CD4-positive, alpha-beta T cell treated with Interleukin-12 subunit alpha and Interleukin-12 subunit beta, for 1 hour (primary cell): ENCODE measurements at places on chromosomes 13 and 19.

GRCh38 chr13:112057736-112058518 lies 9.0 kb upstream of the SOX1 start:
- no peak for DNase-seq

DNA sequence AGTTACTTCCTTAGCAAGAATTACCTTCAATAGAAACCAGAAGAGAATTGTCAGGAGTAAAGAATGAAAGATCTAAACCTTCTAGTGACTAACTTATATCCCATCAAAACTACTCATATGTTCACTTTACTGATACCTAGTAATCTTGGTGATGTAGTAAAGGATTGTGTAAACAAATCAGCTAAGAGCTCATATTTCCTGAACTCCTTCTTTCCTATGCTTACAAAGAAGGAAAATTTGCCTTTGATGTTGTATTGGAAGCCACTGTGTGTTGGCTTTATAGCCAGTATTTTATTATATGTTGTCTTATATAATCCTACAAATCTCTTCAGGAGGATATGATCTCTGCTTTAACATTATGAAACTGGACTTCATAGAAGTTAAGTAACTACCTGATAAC lies 671.0 kb downstream of the PCDH9 start:
- no peak for DNase-seq

- no peak for DNase-seq
Measured at GRCh38 chr13:112447761-112448603, 71.8 kb downstream of the SPACA7 start.

DNA sequence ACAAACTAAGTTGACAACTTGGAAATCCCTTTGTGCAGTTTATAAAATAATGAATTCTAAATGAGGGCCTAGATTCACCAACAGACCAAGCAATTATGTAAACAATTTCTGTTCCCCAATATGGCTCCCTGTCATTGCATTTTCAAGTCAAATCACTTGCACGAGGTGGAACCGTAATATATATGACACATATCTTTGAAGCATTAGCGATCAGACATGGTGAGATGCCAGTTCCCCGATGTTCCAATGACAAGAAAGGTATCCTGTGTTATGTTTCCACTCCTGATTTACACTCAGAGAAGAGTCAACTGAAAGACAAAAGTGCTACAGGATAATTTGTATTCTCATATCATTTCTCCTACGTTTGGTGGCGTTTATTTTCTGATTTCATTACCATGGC lies 108.5 kb upstream of the TDRD3 start:
- no peak for DNase-seq

DNA sequence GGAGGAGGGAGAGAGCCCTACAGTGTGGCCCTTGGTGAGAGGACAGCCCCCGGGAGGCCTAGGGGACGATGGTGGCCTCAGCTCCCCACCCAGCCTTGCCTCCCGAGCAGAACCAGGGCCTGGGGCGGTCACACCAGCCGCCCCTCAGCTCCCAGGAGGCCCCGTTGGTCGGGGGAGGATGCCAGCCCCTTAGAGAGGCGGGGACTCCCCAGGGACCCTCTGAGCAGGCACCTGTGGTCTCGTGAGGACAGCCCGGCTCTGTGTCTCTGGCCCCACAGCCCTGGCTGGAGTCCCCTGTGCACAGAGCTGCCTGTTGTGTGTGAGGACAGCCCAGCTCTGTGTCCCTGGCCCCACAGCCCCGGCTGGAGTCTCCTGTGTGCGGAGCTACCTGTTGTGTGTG lies 158.8 kb downstream of the KDM4B start:
- no peak for DNase-seq

DNA sequence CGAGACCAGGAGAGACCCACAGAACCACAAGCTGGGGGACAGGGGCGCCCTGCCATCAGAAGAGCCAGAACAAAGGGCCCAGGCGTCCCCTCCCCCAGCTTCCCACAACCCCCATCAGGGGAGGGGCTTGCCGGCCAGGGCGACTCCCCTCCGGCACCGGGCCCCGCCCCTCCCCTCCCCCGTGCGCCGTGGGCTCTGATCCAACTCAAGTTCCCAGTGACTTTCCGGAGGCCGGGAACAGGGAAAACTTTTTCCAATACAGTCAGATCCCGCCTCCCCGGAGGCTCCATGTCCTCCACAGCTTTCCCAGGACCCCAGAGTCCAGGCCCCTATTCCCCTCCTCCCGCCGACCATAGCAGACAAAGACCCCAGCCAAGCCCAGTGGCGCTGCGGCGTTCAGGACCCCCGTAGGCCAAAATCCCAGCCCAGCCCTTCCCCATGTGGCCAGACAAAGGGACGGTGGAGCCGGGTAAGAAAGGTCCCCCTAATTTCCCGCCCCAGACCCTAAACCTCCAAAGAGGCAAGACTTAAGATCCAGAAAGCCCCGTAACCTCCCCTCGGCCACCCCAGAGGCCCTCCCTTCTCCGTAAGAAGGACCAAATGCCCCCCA lies 673 bp downstream of the TEAD2 start:
- DNase-seq, result peak; percentile 18

- no peak for DNase-seq
Measured at GRCh38 chr13:32051156-32051555, 19.6 kb downstream of the FRY start.

GRCh38 chr19:21115430-21115829 lies 26.4 kb upstream of the ZNF431 start:
- DNase-seq, result no peak

- no peak for DNase-seq
Measured at GRCh38 chr19:27765397-27765796, 1447.6 kb downstream of the UQCRFS1 start.

GRCh38 chr19:45524575-45525129 lies 17.4 kb downstream of the VASP start:
- no peak for DNase-seq

DNA sequence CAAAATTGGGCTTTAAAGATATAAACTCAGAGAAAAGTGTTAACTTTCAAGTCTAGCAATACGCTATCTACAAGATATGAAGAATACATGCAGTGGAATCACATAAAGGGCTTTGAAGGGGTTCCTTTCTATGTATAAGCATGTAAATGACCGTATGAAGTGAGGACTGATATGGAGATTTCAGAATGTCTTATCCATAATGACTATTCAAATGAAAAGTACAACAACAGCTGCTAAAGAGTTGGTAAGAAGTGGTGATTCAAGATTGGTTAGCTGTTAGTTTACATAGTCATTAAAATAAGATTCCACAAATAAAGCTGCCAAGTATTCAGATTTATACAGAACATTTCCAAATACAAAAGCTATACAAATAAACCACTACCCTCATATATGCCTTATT lies 153.4 kb upstream of the STARD13 start:
- no peak for DNase-seq

- no peak for DNase-seq
Measured at GRCh38 chr13:50745542-50746115, 97.9 kb downstream of the DLEU7 start.

GRCh38 chr13:33207615-33207961 lies 78.0 kb downstream of the STARD13 start:
- DNase-seq, result no peak

DNA sequence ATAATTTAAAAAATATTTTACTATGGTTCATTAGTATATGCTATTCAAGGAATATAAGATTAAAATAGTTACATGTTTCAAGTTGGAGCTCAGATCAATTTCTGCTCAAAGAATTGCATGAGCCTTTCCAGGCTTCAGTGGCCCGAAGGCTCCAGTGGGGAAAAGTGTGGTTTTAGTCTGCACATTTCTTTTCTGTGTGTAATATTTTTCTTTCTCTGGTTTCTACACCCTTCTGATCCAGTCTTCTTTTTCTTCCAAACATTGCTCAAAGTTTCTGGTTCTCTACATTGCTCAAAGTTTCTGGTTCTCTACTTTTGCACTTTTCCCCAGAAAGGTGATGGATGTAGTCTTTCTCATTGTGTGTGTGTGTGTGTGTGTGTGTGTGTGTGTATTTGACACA lies 64.7 kb upstream of the OXGR1 start:
- no peak for DNase-seq

- DNase-seq, result no peak
Measured at GRCh38 chr13:50809133-50810090, 34.1 kb downstream of the DLEU7 start.

- DNase-seq, result no peak
Measured at GRCh38 chr13:80802946-80803345, 462.0 kb upstream of the SPRY2 start.

DNA sequence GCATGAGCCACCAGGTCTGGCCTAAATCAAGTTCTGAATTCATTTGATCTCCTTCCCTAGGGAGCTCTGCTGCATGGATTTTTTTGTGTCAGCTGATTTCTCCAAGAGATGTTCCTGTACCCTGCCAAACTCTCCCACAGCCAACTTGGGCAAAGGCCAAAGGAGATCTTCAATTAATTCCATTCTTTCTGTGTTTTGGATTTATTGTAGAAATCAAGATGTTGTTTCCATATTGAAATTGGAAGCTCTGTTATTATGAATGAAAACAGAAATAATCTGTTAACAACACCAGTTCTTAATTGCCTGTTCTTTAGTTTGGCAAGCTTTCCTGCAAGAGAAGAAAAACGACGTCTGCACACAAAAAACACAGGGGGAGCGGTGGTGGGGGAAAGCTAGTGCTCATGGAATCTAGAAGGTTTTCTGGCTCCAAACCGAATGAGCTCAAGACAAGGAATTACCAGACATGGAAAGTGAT lies 86.5 kb upstream of the ABCC4 start:
- no peak for DNase-seq

- no peak for DNase-seq
Measured at GRCh38 chr19:45215391-45216191, 29.6 kb downstream of the EXOC3L2 start.

- DNase-seq, result peak; percentile 20
Measured at GRCh38 chr13:36282821-36283432, 14.7 kb downstream of the CCDC169 start.

- no peak for DNase-seq
Measured at GRCh38 chr19:46192992-46193650, 36.4 kb upstream of the IGFL1 start.

DNA sequence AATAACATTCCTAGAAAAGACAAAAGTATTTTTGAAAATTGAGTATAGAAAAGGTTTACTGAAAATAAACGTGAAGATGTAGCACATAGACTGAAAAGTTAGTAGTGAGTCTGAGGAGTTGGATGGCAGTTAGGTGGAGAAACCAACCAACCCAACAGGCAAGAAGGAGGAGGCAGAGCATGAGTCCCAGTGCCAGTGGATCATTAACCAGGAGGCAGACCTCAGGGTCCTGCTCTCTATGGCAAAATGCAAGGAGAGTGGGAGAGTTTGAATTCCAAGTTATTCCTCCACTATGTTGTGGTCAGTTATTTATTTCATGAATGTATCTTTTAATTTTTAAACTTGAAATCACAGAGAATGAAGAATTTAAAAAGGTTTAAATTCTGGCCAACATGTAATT lies 446.4 kb downstream of the GPC6 start:
- no peak for DNase-seq

GRCh38 chr13:41428155-41428554 lies 29.2 kb upstream of the RGCC start:
- DNase-seq, result peak; percentile 44

DNA sequence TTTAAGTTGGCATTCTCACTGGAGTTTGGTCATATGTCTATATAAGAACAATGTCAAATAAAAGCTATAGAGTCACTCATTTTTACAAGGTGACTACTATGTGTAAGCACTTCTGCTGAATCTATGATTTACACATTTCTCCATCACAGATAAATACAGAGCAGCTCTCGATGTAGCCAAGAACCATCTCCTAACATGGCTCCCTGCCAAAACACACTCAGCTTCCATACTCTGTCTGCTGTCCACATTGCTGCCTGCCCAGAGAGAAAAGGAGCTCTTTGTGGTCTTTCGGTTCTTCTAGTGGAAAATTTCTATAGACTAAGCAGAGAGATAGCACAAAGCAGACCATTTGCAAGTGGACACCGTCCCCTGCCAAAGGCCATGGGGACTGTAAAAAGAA lies 190.9 kb upstream of the KLF12 start:
- DNase-seq, result no peak
